GOT3 (cell line): ENCODE measurements at places on chromosomes 4 and X.

GRCh38 chrX:56268888-56269287 is 36.7 kb downstream of the KLF8 start:
- DNase-seq: no peak

GRCh38 chr4:122531514-122531913 is 75.0 kb upstream of the IL2 start:
- DNase-seq: no peak

GRCh38 chr4:107950746-107951540 is 19.6 kb downstream of the CYP2U1 start:
- DNase-seq: no peak

DNA sequence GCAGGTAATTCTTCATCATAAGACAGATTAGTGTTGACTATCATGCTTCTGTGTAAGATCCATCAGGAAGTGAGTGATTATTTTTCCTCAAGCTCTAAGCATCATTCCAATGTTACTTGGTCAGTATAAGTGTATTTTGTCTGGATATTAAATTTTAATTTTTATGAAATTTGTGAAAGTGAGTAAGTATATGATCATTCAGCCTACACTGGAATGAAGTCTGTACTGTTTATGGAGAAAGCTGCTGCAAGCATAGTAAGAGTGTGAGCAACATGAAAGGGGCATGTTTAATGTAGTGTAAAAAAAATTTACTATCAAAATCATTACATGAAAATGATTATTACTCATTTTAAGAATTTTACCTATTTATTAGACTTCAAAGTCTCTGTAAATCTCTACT is 84.8 kb downstream of the IL15 start:
- DNase-seq: no peak

DNA sequence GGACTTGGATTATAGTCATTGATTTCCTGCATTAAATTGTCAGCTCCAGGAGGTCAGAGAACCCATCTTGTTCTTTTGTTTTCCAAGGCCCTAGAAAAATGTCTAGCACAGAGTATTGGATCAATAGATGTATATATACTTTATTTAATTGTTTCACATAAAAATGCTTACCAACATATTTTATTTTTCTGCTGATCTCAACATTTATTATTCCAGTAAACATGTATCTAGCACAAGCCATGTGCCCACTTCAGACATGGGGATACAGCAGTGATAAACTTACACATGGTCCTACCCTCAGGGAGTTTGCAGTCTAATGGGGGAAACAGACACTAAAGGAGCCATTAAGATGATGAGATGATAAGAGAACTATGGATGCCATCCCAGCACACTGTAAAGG is 49.1 kb upstream of the TBC1D9 start:
- DNase-seq: no peak

GRCh38 chr4:26719954-26720552 is 136.2 kb downstream of the TBC1D19 start:
- DNase-seq: no peak

DNA sequence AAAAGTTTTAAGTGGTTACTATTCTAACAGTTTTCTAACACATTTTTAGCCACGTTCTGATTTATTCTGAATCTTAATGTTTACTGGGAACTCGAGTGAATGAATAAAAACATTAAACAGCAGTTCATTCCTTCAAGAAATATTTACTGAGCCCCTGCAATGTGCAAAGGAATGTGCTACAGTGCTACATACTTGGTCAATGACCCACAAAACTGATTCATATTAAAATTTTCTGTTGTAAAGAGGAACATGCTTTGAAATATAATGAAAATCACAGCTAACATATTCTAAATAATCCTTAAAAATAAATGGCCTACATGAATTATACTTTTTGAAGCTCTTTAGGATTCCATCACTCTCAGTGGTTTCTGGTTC is 78.7 kb downstream of the ARAP2 start:
- DNase-seq: no peak

DNA sequence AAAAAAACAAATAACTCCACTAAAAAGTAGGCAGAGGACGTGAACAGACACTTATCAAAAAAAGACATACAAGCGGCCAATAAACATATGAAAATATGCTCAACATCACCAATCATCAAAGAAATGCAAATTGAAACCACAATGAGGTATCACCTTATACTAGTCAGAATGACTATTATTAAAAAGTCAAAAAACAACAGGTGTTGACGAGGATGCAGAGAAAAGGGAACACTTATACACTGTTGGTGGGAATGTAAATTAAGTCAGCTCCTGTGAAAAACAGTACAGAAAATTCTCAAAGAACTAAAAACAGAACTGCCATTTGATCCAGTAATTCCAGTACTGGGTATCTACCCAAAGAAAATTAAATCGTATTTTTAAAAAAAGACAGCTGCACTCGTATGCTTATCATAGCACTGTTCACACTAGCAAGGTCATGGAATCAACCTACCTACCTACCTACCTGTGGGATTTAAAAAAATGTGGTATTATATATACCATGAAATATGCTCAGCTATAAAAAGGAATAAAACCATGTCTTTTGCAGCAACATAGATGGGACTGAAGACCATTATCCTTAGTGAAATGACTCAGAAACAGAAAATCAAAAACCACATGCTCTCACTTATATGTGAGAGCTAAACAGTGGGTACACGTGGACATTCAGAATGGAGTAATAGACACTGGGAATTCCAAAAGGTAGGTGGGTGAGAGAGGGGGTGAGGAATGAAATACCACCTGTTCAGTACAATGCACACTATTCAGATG is 24.8 kb upstream of the PTPN13 start:
- no peak for DNase-seq

GRCh38 chrX:139429913-139430312 is 100.6 kb upstream of the F9 start:
- DNase-seq: no peak

GRCh38 chr4:4479366-4479765 is 62.5 kb downstream of the STX18 start:
- no peak for DNase-seq

DNA sequence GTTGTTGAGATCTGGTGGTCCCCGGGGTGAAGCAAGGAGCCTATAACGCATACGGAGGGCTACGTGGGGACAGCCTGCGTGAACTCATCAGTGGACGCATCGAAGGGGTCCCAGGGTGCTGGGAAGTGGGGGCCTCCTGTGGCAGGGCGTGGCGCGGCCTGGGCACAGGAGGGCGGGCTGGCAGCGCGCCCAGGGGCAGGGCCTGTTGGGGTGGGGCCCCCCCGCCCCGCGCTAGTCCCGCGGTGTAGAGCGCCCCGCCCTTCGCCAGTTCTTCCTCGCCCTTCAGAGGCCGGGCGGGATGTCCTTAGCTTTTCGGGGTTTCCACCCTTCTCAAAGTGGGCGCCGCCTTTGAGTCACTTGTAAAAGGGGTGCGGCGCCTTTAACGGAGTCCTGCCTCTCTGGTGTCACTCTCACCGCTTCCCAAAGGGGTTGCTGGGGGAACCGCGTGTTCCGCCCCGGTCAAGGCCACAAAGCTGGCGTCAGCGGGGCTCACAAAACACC is 632 bp downstream of the PLP2 start:
- DNase-seq: no peak

DNA sequence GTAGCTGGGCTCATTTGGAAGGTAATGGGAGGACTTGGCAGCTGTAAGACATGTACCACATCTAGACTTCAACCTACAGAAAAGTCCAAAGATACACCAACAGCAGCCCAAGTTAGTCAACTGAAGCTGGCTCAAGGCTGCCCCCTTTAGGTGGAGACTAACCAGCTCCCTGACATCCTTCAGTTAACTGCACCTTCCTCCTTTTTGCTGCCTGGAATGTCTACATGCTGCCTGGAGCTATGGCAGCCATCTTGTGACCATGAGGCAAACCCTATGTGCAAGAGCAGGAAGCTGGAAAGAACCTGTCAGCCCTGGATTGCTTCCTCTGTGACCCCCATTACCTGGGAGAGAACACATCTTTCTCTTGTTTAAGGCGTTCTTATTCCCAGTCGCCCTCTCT is 25.8 kb downstream of the ARSD start:
- DNase-seq: no peak
